Stimulated activated CD4-positive, alpha-beta T cell treated with anti-CD3 and anti-CD28 coated beads, Interleukin-1b, Interleukin-23, amount 100 ng/mL, for 4 hours (primary cell): ENCODE measurements at places on chromosomes 6 and 20.

DNA sequence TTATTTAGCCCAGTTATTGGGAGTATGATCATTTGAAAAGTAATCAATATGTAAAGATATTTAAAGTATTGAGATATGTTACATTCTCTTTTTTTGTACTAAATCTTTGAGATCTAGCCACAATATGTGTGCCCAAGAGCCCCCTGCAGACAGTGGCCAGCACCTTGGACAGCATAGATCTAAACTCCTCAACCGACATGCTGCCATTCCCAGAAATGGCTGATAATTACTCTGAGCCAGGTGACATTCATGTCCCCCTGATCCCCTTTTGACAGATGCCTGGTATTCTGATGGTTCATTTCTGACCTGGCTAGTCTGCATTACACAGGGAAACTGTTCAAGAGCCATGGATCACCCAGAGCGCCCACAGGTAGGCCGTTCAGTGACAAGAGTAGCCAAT, 177.1 kb downstream of the ZDHHC14 start:
- DNase-seq: no peak

GRCh38 chr6:1962201-1962600, 283.2 kb downstream of the GMDS start:
- DNase-seq: no peak

DNA sequence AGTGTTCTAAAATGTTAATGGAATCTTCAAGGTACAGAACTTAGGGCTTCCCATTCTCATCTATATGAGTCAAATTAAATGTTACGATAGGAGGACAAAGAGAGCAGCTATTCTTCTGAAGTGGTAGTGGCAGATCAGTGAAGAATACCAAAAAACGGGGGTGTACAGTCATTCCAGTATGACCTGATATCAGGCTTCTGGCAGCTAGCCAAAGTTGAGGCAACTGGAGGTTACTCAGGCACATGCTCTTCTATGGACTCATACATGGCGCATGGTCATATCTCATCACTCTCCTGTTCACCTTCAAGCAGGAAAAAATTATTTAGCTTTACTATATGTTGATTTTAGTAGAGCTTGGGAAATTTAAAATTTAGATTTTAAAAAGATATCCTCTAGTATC, 1608.8 kb downstream of the GRIK2 start:
- DNase-seq: no peak

GRCh38 chr6:37625591-37626374, 71.9 kb downstream of the MDGA1 start:
- no peak for DNase-seq

DNA sequence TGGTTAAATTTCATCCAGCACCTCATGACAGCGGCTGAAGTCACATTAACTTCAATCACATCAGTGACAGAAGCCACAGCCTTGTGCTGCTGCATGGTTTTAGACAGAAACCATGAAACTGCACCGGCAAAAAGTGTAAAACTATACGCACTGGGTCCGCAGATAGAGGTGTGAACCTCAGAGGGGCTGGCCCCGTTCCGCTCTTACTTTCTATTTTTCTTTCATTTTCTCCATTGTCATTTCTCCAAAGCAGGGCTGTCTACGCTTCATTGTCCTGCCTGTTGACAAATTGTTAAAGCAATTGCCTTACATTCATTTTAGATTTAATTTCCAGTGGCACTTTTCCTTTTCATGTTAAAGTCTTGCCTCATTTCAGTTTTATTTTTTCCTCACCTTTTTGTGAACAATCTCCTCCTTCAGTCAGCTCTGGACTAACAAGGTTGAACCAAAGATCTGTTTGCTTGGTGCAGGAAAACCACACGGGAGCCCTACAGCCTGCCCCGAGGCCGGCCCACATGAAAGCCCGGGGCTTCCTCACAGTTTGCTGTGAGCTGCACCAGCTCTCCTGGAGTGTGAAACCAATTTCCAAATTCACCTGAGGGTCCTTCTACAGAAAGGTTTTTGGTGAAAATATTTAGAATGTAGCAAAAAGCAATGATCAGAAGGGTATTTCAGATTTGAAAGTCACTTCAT, 63.7 kb downstream of the PRR18 start:
- DNase-seq: no peak

GRCh38 chr6:35492258-35492973, 4.5 kb downstream of the TEAD3 start:
- DNase-seq: no peak

DNA sequence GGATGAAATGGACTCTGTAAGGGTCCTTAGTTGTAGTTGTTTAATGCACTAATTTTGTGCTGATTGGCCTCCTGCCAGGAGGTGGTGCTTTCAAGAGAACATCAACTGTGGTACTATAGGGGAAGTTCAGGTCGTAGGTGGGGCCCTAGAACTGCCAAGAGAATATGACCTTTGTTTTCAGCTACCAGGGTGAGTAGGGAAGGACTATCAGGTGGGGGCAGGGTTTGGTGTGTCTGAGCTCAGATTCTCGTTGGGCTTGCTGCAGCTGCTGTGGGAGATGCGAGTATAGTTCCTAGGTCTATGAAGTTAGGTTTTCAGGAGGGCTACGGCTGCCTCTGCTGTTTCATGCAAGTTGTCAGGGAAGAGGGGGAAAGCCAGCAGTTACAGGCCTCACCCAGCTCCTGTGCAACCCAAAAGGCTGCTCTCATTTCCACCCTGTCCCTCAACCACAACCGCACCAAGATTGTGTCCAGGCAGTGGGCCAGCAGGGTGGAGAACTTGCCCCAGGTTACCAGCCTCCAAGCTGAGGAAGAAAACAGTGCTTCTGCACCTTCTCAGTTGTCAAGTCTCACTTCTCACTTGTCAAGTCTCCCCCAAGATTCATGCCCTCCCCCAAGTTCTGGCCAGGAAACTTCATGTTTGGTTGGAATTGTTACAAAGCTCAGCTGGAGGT, 626.5 kb upstream of the MAP3K7 start:
- no peak for DNase-seq

DNA sequence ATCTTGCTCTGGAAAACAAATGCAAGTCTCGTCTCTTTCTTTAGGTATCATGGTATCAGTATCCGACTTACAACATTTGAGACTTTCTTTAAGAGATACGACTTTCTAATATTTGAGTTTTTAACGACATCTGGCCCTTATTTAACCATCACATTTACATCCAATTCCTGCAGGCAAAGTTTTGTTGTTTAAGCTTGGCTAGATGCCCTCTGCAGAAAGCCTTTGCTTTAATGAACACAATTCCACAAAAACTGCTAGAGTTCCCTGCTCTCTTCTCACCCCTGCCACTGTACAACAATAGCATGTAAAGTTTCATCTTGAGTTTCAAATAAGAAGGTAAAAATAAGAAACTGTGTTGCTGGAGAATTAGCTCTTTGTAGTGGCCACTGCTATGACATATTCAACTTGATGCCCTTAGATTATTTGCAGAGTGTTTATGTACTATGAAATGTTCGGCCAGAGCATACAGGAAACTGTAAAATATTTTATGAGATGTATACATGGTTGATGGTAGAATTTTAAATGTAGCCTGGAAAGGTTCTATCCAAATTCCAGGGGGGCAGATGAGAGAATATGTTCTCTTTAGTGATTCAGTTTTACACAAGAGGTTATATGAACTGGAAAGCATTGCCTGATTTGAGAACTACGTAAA, 438.6 kb downstream of the CDC5L start:
- DNase-seq: no peak

DNA sequence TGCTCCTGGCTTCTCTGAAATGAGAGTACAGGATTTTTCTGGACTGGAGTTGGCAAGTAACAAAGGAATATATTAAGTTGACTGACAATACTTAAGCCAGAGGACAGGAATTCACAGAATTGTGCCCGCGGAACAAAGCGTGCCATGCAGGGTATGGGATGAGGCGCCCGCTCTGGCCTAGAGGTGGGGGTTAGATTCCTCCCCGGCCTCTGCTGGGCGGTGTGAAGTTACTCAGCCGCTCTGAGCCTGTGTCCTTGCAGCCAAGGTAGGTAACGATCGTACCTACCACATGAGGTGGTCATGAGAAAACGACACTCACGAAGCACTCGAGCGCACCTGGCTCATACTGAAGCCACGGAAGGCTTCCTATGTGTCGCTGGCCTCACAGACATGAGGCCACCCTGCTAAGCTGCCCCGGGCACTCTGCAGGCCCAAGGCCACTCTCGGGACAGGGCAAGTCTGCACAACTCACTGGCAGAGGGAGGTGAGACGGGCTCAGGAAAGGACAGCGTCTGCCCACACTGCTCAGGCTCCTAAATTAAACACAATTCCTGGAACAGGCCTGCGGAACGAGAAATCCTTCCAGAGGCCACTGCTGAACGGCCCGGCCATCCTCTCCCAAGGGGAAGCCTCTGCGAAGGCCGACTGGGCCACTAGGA, 70.8 kb downstream of the PSMG4 start:
- no peak for DNase-seq

DNA sequence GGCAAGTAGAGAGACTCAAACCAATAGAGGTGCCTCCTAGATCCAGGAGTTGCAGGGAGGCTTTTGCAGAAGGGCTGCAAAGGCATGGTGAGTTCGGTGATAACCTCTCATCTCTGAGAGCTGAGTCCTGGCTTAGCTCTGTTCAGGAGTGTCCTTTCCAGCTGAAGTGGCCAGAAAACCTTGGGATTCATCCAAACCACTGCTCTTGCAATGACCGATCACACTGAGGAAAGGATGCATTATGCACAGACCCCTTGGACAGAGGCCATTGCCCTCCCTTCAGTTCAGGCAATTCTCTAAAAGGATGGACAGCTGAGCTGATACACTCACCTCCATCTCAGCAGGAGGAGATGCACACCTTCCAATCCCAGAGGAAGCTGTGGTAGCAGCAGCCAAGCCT, 158.8 kb upstream of the ENPP5 start:
- no peak for DNase-seq

GRCh38 chr20:49104365-49104648, 58.2 kb downstream of the CSE1L start:
- no peak for DNase-seq
